Glomerular endothelial cell (primary cell): ENCODE measurements at places on chromosomes 2 and 18. TPM values are rescaled to one million over a fixed set of nuclear protein-coding genes. Genes with fewer than 3 reads are reported as not detected.

DNA sequence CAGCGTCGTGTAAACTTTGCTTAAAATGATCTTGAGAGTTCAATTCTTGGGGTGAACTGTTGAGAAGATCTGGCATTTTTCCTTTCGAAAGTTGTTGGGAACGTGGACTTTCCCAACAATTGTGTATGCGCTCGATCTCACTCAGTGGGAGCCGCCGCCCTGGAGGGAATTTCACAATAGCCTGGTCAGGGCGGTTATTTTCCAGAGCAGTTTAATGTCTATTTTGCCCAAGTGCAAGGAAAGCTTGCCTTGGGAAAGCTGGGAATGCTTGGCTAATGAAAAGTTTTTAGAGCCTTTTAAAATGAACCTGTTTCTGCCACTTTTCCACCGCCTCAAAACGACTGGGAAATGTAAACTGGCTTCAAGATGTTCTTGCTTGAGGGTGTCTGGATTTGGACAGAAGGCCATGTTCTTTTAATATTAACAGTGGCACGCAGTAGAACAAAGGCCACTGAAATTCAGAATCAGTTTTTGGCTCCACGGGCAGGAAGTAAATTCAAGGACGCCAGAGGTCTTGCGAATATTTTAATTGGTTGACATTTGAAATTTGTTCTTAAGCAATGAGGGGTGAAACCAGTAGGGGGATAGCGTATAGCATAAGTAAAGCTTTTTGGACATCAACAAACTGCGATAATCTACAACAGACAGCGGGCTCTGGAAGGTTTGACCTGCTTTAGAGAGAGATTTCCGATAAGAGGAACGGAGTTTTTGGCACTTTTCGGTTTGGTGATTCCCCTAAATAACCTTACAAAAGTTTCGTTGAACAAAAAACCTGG, 1.2 kb downstream of the CFLAR start:
- peak; percentile 77 for DNase-seq

DNA sequence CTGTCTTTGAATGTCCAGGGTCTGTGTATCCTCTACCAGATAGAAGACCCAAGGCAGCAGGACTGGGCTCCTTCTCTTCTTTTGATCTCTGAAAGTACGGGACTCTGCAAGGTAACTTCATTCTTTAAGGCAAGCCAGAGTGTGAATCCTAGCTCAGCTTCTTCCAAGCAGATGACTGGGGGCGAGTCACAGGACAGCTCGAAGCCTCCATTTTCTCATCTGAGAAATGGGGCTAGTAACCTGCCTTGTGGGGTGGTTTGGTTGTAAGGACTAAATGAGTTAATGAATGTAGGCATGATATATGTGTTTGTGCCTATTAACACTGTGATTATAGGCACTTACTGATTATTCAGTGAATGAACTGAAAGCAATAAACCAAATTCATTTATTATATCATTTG, 46.7 kb downstream of the DGKD start:
- no peak for DNase-seq

DNA sequence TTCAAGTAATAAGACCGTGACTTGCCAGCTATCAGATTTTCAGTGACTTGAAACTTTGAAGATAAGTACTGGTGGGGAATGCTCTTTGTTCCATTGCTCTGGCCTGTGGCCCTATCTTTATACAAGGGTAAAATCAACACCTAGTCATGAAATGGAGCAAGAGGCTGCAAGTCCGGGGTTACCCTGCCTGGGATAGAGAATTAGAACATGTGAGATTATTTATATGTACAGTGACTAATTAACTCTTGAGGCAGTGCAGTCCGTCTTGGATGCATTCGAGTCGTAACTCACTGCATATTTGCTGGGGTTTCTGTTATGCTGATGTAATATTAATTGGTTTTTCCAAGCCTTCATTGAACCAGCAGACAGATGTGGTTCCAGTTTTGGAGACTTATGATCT, 105.8 kb upstream of the LYPD6 start:
- no peak for DNase-seq

Gene CHN1
- 19.3 and 25.1 TPM in 2 replicates for total RNA-seq

DNA sequence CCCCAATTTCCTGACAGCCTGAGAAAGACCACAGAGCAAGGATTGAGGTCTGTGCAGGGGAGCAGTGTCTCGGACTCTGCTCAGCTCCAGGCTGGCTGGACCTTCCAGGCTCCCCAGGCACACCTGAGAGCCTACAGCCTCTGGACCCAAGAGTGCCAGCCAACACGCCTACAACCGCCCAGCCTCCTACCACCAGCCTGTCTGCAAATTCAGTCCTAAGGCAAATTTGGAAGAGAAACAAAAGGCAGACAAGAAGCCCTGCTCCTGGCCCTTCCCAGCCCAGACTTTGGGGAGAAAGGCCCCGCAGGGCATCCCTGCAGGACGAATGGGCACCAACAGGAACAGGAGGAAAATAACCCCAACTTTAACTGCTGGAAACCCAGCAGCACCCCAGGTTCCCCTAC, 1.9 kb downstream of the HS6ST1 start:
- no peak for DNase-seq

GRCh38 chr2:64018701-64019082, 536 bp downstream of the VPS54 start:
- DNase-seq: no peak

DNA sequence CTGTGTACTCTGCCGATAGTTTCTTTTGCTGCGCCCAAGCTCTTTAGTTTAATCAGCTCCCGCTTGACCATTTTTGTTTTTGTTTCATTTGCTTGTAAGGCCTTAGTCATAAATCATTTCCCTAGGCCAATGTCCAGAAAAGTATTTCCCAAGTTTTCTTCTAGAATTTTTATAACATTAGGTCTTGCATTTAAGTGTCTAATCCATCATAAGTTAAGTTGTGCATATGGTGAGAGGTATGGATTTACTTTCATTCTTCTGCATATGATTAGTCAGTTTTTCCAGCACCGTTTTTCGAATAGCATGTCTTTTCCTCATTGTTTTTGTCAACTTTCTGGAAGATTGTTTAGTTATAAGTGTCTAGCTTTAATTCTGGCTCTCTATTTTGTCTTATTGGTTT, 484.8 kb upstream of the CNTNAP5 start:
- no peak for DNase-seq

DNA sequence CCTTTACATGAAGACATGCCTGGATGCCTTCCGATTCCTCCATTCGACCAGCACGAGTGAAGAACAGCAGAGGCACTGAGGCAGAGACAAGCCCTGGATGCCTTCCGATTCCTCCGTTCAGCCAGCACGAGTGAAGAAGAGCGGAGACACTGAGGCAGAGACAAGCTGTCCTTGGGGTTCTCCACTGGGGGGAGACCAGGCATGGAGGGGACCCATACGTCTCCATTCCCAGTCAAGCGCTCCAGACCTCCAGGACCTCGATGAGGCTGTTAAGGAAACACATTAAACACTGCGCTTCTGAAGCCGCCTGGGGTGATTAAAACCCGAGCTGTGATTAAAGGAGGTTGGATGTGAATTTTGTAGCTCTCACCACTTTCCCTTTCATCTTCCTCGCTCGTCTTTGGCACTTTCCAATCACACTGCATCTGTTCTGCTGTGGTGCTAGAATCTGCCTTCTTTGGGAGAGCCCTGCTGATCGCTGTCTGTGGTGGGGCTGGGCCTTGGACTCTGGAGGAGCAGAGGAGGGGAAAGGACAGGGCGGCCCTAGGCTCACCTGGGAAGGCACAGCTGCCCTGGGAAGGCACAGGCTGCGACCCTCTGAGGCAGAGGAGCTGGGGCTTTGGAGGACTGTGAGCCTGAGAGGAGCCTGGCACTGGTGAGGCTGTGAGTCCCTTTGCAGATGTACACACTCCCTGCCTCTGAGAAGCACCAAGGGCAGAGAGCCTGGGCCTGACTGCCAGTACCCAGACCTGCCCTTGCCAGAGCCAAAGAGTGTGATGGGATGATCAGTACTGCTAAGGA, 463.1 kb upstream of the HS6ST1 start:
- no peak for DNase-seq

DNA sequence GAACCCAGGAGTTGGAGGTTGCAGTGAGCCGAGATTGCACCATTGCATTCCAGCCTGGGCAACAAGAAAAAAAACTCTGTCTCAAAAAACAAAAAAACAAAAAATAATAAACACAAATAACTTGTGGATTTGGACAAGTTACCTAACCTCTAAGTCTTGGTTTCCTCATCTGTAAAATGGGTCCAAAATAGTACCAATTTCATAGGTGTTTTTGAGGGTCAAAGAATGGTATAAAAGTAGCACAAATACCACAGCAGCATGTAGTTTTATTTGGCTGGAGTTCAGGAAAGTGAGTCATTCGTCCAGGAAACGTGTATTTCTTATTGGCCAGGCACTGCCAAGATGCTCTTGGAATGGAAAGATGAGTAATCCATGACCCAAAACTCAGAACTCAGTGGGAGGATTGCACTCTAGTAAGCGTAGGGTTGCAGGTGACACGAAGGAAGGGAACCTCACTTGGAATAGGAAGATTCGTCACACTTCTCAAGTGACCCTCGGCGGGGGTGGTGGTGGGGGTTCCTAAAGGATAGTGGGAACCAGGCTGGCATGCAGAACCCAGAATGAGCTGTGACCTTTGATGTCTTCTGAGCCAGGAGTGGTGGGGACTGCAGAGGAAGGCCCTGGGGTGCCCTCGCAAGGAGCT, 24.4 kb downstream of the GRHL1 start:
- peak; percentile 94 for DNase-seq

DNA sequence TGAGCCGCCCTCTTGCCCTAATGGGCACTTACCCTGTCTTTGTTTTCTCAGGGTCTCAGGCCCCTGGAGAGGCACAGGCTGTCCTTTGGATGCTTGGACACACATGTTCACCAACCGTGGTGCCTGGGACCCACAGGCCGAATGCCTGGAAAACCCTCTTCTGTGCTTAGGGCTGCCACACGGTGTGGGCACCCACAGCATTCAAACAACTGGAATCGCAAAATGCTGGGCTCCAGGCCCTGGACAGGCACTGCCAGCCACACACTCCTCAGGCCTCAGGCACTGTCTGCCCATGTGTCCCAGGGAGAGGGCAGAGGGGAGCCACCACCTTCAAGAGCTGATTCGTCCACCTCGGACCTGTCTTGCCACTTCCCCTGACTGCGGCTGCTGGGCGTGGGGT, 123.1 kb upstream of the ACKR3 start:
- DNase-seq: no peak
